Activated CD4-positive, alpha-beta T cell treated with anti-CD3 and anti-CD28 coated beads for 36 hours (primary cell): ENCODE measurements at places on chromosomes 5 and 9.

GRCh38 chr5:102718819-102719218 is 36.3 kb upstream of the PAM start:
- DNase-seq, result no peak

DNA sequence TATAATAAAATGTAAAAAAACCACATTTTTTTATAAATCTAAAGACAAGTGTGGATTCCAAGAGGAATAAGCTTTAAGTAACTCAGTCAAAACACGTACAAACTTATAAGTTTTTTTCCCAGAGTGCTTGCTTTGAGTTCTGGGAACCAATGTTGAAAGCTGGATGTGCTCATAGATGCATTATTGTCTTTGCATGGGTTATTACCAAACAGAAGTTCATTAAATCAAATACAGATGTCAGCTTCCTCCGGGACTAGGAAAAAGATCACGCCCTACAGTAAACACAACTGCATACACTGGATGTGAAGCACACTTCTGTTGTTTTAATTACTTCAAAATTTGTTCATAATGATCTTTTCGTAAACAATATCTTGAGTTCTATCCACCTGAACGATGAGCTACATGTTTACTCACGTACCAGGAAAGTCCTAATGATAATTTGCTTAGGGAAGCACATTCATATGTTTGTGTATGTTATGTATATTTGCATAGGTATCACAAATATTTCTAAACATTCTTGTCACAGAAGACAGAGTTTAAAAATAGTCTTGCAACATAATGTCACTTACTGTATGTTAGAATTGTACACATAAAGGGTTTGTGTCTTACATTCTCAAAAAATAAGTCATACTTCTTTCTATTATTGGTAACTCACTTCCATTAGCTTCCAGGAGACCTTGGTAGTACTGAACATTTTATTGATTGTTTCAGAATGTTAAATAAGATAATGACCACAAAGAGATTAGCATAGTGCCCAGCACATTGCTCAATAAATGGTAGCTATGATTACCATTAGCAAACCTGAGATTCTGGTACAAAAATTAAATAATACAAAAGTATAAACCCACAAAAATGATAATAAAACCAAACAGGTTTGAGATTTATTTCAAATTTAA is 427.4 kb downstream of the CETN3 start:
- DNase-seq, result no peak

- DNase-seq, result no peak
Measured at GRCh38 chr5:115429345-115429940, 115.1 kb downstream of the FEM1C start.

- DNase-seq, result no peak
Measured at GRCh38 chr5:37867654-37868053, 27.8 kb upstream of the GDNF start.

DNA sequence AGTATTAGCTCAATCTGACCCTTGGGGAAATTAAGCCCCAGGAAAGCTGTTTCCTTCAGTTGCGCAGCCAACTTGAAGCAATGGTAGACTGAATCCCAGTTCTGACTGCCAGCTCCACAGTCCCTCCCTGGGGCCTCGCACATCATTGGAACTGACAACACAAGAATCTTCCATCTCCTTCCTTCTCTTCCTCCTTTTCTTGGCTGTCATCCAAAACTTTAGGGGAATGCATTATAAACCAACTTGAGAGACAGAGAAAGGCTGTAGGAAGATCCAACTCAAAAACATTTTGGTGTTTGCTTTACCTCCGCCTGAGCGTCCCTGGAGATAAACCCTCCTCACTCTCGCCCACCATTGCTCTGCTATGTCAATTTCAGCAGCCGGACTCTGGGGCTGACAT is 16.6 kb downstream of the KCNIP1 start:
- no peak for DNase-seq

- DNase-seq, result no peak
Measured at GRCh38 chr9:115068031-115068430, 49.9 kb downstream of the TNC start.

GRCh38 chr9:21770871-21771560 is 31.4 kb upstream of the MTAP start:
- no peak for DNase-seq

DNA sequence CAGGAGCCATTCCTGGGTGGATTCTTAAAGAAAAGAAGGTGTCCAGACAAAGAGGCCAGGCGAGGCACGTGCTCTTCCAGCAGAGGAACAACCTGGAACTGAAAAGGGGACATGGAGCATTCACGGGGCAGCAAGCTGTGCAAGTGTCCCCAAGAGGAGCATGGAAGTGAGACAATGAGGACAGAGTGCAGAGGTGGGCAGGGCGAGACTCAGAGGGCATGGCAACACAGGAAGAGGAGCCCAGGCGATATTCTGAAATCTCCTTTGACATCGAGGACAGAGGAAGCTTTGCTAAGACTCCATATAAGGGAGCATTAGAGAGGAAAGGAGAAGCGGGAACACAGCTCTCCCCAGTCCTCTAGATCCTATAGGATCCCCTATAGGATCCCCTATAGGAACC is 29.4 kb upstream of the SPATA31E1 start:
- DNase-seq, result no peak

- DNase-seq, result no peak
Measured at GRCh38 chr9:36078051-36078450, 41.3 kb downstream of the RECK start.

- DNase-seq, result no peak
Measured at GRCh38 chr9:91777292-91777830, 172.7 kb downstream of the ROR2 start.
